ENCODE measurements at places on chromosomes 12 and 14. TPM values are rescaled to one million over a fixed set of nuclear protein-coding genes. Genes with fewer than 3 reads are reported as not detected.
A peak's percentile ranks its signal among the peaks of the same experiment; 100 is the strongest.

DNA sequence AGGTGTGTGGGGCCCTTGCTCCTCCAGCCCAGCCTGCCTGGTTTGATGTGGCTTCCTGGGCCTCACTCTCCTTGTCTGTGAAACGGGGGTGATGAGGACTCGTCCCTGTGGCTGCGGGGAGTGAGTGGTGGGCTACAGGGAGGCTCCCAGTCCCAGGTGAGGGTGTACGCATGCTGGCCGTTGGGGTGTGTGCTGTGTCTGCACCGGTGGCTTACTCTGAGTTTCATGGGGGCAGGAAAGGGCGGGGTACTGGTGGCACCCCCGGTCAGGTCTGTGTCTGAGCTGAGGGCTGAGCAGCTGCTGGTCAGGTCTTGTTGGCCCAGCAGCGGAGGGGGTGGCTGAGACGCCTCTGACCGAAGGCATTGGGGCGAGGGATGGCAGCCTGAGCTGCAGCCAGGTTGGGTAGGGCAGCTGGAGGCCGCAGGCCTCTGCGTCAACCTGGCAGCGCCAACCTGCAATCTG lies 11.2 kb downstream of the ULK1 start:
- DNase-seq = no peak

DNA sequence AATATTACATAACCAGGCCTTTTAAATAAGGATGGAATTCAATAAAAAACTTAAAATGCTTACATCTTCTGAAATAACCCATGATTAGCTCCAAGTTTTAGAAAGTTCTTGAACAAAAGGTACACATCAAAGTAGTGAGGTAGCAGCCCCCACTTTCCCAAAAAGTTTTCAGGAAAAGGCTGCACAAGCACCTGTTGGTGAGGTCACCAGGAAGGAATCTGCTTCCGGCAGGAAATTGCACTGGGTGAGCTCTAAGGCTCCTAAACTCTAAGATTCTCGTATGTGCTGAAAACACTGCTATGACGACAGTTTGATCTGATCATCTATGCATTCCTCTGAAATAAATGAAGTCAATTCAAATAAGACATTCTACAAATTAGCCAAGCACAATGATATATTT lies 34.3 kb upstream of the TTC7B start:
- peak; percentile 29 for DNase-seq

DNA sequence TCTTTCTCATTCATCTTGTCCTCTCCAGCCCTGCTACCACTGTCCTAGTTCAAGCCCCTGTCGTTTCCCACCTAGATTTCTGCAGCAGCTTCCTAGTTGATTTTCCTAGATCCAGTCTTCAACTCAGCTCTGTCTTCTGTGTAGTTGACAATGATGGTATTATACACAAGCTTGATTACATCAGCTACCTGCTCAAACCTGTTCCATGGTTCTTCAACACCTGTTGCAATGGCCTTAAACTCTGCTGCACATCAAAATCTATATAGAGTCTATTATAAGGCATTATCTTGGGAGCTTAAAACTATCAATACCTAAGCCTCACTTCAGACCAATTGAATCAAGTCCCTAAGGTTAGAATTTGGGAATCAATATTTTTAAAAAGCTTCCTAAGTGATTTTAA lies 71.7 kb upstream of the PELI2 start:
- DNase-seq = no peak

DNA sequence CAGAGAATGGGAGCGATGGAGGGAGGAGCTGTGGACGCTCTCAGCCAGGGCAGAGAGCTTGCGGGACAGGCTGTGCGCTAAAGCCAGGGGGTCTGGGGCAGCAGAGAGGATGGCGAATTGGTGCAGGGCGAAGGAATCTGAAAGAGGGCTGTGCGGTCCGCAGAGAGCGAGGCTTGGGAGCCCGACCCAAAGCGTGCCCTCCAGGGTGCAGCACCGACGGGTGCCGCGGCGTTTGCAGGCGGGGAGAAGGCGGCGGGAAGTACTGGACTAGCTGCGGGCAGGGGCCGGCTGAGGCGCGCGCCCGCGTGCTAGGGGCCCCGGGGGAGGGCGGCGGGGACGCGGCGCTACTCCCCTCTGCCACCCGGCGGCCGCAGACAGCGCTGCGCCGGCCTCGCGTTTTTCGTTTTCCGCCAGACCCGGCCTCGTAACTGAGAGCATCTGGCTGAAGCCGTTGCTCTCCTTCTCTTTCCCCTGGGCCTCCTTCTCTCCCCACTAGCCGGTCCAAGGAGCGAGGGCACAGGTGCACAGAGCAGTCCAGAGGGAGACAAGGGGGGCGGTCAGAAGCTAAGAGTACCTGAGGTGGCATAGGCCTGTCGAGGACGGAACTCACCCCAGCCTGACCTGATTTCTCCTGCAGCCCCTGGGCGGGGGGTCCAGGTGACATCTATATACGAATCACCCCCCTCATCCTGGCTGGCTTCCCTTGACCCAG lies 24.9 kb downstream of the SLC6A12 start:
- peak; percentile 55 for DNase-seq

DNA sequence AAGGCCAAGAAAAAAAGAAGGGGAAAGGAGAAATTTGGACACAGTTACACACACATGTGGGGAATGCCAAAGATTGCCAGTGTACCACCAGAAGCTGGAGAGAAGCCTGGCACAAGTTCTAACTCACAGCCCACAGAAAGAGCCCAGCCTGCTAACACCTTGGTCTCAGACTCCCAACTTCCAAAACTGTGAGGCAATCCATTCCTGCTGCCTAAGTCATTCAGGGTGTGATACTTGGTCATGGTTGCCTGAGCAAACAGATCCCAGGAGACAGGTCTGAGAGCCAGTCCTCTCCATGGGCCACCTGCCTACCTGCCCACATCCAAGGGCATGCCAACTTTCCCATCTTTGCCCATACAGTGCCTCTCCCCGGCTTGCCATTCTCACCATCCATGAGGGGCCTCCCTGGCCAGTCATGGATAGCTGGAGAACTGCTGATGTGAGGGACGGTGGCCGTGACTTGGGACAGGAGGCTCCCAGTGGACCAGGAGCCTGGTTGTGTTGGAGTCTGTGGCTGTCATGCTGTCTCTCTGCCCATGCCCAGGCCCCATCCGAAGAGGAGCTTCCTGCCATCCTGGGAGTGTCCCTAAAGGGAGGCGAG lies 198.0 kb upstream of the RTL1 start:
- no peak for DNase-seq

DNA sequence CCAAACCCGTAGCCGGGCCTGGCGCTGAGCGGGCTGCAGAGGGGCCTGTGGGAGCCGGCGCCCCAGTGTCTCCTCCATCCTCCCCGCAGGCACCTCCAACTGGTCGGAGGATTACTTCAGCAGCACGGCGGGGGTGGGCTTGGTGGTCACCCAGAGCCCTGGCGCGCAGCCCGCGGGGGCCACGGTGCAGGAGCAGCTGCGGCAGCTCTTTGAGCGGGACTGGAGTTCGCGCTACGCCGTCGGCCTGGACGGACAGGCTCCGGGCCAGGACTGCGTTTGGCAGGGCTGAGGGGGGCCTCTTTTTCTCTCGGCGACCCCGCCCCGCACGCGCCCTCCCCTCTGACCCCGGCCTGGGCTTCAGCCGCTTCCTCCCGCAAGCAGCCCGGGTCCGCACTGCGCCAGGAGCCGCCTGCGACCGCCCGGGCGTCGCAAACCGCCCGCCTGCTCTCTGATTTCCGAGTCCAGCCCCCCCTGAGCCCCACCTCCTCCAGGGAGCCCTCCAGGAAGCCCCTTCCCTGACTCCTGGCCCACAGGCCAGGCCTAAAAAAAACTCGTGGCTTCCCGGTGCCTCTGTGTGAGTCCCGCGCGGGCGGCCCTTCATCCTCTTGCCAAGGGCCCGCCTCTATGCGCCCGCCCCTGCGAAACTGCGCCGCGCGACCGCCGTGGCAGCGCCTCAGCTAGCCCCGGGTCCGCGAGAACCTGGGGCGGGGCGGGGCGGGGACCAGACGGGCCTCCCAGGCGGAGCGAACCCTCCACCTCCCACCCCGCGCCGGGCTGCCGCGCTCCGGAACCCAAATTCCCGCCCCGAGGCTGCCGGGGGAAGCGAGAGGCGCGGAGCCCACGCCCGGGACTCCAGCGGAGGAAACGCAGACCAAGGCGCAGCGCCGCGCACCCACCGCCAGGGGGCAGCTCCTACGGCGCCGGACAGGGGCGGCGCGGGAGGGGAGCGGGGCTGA lies 8.3 kb downstream of the PLD4 start:
- DNase-seq = peak; percentile 73

DNA sequence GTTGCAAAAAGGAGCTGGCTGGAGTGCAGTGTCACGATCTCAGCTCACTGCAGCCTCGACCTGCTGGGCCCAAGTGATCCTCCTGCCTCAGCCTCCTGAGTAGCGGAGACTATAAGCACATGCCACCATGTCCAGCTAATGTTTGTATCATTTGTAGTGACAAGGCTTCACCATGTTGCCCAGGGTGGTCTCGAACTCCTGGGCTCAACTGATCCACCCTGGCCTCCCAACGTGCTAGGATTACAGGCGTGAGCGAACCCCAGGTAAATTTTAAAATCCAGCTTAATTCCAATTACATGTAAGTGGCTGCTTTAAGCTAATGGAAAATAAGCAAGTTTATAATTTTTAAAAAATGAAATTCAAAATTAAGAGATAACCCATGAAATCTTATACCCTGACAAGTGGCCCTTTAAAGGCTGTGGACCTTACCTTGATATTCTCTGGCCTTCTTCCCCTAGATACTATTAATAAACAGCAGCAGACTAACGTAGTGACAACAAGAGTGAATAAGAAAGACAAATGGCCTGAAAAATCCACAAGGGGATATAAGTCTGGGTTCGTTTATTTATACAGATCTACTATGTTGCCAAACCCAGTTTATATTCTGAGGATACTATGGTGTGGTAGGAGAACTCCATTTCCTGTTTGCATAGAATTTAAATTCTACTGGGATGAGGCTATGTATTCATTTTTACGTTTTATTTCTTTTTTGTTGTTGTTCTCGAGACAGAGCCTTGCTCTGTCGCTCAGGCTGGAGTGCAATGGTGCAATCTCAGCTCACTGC lies 25.6 kb upstream of the SLC2A3 start:
- no peak for DNase-seq

DNA sequence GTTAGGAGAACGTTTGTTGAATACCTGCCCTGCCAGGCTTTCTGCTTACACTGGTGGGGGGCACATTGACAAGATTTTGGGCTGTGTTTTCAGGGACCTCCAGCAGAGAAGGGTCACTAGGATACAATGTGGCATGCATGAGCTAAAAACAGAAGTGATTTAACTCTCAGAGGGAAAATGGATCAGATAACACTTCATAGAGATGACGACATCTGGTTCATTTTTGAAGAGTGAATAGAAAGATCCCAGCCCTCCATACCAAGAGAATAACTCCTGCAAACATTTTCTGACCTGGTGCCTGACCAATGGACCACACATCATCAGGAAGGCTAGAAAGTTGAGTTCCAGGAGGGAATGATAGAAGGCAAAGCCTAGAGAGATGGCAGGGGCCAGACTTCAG lies 33.7 kb downstream of the CKB start:
- no peak for DNase-seq

DNA sequence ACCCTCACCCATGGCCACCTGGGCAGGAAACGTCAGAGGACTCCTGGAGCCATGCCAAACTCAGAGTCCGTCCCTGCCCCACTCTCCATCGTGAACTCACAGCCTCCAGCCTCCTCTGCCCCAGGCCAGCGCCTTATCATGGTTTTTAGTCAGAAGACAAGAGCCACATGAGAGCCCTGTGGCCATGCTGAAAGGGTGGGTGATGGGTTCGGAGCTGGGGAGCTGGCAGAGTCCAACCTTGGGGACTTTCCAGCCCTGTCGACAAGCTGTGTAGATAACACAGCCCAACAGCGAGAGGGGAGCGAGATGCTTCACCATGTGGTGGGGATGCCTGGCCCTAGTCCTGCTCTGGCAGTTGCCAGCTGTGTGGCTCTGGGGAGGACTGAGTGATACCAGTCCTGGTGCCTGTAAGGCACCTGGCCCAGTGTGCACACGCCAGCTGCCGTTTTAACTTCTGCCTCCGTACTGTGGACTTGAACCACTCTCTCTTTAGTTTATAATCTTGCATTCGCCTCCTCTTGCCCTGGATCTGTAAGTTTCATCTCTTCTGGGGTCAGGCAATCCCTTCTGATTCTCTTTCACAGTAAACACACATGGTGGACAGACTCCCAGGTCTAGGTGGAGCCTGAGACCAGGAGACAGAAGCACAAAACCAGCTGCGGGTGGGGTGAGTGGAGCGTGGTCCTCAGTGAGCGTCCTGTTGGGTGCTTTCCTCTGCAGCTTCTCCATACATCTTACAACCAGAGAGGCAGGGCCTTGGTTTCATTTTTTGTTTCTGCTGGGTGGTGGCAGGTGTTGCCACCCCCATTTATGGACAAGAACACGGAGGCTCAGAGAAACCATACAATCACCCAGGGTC lies 55.3 kb downstream of the RIN3 start:
- DNase-seq = no peak

DNA sequence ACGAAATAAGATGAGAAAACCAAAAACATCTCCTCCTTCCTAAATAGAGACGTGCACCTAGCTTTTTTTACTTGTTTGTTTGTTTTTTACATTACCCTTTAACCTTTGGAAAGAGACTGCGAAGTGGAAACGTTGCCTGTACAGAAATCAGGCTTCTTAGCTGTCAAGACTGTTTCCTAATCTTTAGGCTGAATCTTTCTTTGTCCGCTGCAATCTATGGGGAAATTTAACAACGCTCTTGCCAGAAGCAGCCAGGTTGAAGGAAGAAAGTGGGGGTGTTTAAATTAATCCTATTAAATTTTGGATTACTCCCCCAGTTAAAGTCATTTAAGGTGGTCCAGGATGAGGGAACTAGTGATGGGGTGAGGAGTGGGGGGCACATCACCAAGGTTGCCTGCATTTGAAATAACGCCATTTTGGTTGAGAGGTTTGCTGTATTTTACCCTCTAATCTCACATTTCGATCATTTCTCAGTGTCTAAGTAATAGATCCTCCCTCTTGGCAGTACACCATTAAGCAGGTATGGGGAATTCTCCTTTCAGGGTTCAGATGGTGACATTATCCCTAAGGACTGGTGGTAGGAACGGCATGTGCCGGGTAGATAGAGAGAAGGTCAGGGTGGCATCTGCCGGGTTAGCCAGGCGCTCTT lies 2.6 kb downstream of the FLRT2 start:
- no peak for DNase-seq

GRCh38 chr14:24879661-24880386 lies 170.1 kb downstream of the STXBP6 start:
- no peak for DNase-seq

DNA sequence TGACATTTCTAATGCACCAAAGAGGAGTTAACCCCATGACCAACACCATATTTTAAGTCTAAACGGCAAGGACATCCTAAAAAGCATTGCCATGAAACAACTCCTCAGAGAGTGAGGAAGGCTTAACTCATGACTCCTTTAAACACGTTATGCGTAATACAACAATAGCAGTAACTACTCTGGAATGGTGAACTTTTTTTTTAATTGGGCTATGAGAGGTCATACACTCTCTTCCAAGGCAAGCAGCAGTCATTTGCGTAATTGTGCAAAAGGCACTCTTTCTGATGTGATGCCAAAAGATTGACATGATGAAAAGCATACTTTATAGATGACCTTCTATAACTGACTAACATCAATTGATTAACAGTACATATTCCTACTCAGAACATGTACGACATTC lies 39.4 kb downstream of the RHOJ start:
- no peak for DNase-seq

Gene CATSPERB
- polyA plus RNA-seq = 0.36 TPM

Gene C12orf54
- 0.50 TPM for polyA plus RNA-seq

Gene OR4E2
- polyA plus RNA-seq = not detected

All from right renal pelvis (tissue), 4 donors.